GM12865 (cell line): ENCODE measurements at places on chromosomes 12 and 14.

DNA sequence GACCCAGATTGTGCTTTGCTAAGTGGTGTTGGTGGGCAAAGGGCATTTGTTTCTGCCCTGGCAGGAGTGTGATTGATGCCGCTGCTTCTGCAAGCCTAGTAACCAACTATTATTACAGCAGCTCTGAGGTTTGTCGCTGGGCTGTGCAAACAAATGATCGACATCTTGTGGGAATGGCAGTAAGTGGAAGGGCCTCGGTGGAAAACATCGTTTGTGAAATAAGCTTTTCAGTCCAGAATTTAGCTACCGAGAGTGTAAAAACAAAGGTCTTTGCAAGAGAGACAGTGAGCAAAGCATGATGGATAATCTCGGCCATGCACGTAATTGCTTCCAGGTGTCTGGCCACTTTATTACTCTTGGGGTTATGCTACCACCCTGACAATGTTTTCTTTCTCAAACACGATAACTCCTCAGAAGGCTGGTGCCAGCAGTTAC lies 397.7 kb upstream of the PRICKLE1 start:
- DNase-seq, result no peak

- no peak for DNase-seq
Measured at GRCh38 chr12:30757316-30757715, 2.6 kb upstream of the CAPRIN2 start.

DNA sequence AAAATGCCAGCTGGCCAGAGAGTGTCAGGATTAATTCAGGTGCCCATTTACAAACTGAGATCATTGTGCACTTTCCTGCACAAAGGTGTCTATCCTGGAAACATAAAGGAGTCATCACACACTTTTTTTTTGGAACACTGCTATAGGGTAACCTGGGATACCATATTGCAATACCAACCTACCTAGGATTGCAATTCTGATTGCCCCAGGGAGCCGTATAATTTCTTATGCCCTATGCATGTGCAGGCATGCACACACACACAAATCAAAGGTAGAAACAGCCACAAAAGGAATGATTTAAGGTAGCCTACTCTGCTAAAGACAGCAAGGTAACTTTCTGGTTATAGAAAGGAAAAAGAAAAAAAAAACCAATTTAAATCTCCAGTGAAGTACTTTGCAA lies 285.3 kb upstream of the KITLG start:
- no peak for DNase-seq

DNA sequence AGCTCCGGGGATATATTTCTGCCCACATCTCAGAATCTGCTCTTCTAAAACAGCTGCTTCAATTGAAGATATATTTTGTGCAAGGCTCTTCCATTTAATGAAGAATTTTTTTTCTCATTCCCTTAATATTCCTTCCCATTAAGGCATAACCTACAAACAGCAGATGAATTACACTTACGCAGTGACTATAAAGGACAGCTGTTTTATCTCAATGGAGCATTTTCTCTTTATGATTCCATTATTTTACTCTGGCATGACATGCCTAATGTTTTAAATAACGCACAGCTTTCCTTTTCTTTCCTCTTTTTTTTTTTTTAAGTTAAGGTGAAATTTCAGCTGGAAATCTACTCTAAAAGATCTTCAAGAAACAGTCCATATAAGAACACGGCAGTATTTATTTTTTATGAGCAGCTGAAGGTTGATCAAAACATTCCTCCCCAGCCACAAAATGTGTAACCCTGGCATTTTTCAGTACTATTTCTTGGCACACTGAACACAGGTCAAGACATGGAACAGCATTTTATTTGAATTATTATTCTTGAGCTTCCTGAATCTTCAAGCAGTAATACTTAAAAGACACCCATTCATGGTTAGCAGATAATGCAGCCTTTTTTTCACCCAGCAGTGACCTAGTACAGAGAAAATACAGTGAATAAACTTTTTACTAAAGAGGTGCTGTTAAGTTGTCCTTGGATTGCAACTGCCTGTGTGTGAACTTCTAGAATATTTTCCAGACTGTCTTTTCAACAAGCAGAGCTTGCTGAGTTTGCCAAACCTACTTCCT lies 118.1 kb upstream of the FOXN3 start:
- no peak for DNase-seq

- no peak for DNase-seq
Measured at GRCh38 chr12:67666605-67667004, 18.1 kb downstream of the DYRK2 start.

GRCh38 chr12:111686574-111687105 lies 787 bp downstream of the ACAD10 start:
- peak; percentile 8 for DNase-seq

DNA sequence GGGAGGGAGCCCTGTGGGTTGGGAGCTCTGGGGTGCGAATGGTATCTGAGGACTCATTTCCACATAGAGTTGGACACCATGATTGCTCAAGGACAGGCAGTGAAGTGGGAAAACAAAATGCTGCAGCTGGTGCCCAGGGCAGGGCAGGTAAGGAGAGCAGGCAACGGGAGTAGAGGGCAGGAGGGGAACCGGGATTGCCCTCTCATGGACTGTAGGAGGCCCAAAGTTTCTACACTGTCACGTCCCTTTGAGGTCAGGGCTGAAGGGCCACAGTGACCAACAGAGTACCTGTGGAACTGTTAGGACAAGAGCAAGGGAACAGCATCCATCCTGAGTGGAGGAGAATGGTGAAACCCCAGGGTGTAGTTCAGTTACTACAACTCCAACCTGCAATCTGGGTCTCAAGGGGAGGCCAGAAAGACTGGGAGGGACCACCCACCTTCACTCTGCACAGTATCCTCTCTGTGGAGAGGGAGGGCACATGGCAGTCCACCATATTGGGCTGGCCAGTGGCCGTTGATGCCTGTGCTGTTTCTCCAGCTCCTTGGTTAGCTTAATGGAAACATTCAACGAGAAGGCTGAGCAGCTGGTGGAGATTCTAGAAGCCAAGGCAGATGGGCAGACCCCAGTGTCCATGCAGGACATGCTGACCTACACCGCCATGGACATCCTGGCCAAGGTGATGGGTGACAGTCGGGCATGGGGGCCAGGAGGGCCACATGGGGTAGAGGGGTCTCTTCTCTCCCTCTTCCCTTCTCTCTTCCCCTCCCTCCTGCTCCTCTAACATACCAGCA lies 22.2 kb downstream of the CYP46A1 start:
- DNase-seq, result no peak

GRCh38 chr12:20513189-20513588 lies 144.9 kb downstream of the PDE3A start:
- no peak for DNase-seq

DNA sequence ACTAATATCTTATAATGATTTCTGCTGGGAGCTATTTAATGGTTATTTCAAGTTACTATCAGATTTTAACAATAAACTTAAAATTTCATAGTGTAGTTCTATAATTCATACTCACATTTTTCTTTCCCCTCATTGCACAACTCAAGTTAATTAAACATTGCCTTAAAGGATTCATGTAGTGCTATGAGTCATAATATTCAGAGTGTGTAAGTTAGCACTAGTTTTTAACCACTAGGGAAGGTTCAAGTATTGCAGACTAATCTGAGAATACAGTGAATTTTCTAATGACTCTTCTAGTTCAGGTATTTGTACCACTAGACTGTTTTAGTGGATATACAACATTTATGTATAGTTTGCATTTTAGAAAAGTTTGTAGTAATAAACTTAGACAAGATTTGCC lies 49.9 kb downstream of the FOXA1 start:
- no peak for DNase-seq

DNA sequence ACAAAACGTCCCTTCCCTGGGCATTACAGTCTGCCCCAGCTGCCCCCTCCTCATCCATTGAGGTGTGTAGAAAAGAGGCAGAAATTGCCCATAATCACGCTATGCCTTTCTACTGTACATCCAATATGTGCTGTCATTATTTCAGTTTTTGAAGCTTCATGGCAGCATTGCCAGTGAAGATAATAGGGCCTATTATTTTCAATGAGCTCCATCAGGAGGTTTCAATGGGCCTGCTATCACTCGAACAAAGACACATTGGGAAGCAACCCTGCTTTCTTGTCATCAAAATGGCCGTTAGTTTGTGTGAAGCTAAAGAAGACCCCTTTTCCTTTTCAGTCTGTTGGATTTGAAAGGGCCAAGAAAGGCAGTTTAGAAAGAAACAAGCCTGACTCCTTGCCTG lies 653.8 kb downstream of the NOVA1 start:
- no peak for DNase-seq

DNA sequence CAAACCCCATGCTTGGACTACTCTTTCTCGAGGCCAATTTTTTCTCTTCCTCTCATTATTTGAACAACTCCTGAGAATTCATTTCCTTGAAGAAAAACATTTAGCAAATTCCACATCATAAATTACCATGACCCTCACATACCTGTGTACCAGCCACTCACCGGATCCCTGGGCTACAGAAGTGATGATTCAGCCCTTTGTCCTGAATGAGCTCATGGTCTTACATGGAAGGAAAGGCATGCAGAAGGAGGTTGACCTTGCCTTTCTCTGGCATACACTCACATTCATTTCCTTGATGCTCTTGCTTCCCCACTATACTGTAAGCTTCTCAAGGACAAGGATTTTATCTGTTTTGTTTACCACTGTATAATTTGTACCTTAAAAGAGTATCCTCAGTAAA lies 191.5 kb downstream of the SLC5A8 start:
- DNase-seq, result no peak

DNA sequence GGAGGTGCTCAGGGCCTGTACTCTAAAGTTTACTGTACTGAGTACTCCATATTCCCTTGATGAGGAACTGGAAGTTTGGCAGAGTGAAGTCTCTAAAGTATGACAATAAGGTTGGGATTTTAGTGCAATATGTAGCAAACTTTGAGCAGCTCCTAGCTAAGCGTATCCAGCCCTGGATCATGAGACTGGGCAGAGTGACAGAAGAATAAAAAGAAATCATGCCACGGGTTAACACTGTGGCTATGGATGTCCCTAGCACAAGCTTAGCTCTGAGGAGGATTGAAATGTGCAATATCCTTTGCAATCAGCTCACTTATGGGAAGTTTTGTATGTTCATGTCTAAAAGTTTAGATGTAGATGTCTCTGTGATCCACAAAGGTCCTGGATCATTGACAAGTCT lies 114.1 kb downstream of the SMOC1 start:
- DNase-seq, result no peak

DNA sequence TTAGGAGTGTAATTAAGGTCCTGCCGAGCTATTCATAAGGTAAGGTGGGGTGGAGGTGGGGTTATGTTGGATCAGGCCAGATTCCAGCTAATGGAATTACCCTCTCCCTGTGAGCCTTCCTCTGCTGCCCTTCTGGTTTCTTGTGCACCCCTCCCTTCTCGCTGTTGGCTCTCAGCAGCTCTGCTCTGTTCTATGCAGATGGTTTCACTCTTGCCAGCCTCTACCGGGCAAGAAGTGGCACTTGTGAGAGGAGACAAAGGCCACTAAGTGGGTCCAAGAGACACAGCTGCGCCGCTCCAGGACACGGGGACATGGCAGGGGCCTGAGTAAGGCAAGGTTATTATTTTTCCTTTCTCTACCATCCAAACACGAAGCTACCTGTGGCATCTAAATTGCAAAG lies 334.4 kb downstream of the EMP1 start:
- DNase-seq, result no peak

DNA sequence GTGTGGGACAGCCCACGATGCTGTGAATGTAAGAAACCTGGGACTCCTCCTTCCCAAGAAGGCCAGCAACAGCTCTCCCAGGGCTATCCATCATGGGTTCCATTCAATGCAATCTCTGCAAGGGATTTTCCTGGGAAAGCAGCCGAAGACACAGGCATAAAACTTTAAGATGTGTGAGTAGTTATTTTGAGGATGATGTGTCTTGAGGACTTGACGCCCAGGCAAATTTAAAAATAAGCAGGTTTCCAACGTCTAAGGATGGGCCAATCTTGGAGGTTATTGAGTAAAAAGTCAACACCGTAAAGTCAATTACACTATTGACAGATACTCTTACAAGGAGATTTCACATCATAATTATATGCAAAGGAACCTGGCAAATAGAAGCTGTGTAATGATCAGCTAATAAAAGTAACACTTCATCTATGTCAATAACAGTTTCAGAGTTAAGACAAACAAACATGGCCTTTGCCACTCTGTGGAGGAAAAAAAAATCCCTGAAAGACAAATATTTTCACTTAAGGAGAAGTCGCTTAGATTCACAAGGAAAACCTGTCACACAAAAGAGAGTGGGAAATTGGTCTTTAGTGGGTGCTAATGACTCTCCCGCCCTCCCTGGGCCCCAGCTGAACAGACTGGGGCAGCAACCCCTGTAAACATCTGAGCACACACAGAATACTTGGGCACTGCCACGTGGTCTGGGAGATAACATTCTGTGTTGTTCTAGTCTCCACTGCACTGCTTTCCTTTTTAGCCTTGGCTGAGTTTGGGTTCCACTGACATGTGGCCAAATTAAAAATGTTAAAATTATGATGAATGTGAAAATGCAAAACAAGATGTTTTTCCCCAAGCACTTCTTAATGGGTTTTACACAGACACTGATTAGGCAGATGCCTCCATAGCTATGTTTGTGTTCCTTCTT lies 240.9 kb downstream of the FOXN3 start:
- DNase-seq, result no peak

GRCh38 chr14:100146531-100147091 lies 12.8 kb downstream of the DEGS2 start:
- no peak for DNase-seq

GRCh38 chr14:22122227-22122818 lies 448.7 kb upstream of the OR4E1 start:
- DNase-seq, result no peak

DNA sequence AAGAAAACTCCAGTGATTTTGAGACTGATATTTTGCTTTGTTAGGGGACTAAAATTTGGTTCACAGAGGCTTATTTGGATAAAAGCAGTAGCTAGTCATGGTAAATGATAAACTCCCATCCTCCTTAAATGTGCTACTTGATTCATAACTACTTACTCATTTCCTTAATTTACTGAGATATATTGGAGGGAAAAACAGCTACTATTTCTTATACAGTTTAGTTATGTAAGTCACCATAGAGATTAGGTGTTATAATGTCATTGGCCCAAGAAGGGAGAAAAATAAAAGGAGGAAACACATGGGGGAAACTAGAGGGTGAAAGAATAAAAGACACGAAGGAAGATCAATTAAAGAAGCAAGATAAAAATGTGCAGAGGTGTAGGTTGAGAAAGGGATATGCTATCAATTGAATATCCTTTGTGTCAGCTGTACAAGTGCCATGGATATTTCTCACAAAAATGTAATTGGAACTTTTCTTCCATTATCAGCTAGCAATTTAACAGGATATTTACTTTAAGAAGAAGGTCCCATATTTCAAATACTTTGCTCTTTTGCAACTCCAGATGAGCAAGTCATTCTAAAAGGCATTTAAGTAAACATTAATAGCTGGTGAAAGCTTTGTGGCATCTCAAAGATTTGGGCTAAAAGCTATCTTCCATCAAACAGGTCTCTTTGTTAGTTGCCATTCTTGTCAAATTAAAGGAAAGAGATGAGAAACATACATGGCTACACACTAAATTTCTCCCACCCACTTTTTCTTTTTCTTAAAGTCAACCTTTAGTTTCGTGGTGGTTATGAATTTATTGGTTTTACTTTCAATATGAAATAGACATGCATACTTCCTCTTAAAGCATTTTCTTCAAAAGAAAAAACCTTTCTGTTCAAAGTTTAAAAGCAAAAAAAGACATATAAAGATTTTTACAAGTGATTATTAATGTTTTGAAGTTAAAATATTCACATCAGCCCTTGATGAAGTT lies 439.5 kb downstream of the CCER1 start:
- peak; percentile 41 for DNase-seq
